Activated T-cell treated with anti-CD3 and anti-CD28 coated beads, Interleukin-2, amount 50 U/mL, for 48 hours (primary cell): ENCODE measurements at places on chromosomes 11 and 22.

DNA sequence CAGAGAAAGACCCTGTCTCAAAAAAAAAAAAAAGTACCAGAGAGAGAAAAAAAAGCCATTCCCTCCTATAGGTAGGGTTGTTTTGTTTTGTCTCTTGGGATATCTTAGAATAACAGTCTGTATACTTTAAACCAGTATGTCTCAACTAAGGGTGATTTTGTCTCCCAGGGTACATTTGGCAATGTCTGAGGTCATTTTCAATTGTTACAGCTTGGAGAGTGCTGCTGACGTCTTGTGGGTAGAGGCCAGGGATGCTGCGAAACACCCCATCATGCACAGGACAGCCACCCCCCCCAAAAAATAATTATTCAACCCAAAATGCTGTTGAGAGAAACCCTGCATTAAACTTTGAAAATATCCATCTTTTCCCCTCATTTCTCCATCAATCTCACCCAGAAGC, 56.1 kb upstream of the CRTAM start:
- no peak for DNase-seq

DNA sequence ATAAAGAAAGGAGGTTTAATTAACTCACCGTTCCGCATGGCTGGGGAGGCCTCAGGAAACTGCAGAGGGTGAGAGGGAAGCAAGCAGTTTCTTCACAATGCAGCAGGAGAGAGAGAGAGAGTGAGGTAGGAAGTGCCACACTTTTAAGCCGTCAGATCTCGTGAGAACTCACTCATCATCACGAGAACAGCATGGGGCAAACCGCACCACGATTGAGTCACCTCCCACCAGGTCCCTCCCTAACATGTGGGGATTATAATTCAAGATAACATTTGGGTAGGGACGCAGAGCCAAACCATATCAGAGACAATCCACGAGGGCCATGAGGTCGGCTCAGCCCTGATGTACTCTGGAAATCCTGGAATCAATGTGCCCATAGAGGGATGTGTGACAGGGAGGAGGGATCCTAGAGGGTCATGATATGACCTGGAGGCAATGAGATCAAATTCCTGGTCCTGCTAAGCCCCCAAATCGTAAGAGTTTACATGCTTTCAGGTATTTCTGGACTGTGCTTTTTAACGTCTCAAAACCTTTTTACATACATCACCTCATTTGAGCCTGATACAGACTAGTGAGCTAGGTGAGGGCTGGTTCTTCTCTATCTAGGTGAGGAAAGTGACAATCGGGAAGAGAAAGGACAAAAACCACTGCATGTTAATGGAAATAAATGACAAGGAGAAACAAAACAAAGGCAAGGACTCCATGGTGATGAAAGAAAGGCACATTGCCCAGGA, 19.5 kb upstream of the RASSF10 start:
- DNase-seq = no peak

DNA sequence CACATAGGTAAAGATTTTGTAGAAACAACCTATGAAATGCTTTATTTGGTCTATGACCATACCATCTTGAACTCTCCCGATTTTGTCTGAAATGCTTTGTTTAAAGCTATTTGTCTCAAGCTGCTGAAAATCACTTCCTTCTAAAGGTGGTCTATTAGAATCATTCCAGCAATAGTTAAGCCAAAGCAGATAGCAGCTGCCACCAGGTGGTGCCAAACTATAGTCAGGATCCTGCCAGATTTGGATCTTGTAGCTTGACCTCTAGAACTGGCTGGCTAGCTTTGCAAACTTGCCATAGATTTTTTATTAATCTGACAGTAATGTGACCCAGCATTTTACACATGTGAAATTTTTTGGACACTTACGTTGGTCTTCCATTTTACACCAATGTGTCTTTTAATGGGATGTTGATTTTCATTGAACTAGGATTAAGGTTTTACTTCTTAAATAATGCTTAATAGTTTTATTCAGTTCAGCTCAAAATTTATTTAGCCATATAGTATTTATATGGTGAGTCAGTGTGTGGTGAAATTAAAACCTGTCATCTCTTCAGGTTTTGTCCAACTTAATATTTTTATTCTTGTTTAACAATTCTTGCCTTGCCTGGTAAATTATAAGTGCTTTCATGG, 19.7 kb downstream of the CTR9 start:
- no peak for DNase-seq

DNA sequence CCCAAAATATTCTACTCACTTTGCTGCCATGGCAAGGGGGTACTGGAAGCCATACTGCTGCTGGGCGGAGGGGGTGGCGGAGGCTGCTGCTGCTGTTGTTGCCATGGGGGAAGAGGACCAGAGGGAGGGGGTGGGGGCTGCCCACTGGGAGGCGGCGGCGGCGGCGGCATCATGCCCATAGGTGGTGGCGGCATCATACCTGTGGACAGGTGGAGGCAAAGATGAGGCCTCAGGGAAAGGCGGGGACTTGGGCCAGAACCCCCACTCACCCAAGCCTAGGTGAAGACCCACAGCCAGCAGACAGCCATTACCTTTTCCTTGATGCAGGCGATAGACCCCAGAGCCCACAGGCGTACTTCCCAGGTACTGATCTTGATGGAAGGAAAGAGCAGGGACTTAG, 7.1 kb upstream of the PYGM start:
- DNase-seq = no peak

- no peak for DNase-seq
These were observed 60.5 kb downstream of the APIP start for GRCh38 chr11:34855754-34856095.

GRCh38 chr11:77035580-77035979, 1.4 kb downstream of the B3GNT6 start:
- no peak for DNase-seq

DNA sequence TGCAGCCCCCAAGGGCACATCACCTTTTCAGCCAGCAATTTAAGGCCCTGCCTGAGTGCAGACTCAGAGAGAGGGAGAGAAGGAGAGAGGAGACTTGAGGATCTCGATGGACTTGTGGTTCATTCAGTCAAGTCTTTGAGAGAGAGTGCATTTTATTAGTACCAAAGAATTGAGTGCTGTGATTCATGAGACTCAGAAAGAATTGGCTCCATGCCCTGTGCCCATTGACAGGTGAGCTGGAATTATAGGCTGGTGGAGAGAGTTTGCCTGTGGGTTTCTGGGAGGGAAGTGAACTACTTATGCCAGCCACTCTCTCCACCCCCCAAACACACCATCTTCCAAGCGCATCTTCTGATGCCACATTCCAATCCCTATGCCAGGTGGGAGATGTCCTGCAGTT, 236.8 kb downstream of the MN1 start:
- no peak for DNase-seq

DNA sequence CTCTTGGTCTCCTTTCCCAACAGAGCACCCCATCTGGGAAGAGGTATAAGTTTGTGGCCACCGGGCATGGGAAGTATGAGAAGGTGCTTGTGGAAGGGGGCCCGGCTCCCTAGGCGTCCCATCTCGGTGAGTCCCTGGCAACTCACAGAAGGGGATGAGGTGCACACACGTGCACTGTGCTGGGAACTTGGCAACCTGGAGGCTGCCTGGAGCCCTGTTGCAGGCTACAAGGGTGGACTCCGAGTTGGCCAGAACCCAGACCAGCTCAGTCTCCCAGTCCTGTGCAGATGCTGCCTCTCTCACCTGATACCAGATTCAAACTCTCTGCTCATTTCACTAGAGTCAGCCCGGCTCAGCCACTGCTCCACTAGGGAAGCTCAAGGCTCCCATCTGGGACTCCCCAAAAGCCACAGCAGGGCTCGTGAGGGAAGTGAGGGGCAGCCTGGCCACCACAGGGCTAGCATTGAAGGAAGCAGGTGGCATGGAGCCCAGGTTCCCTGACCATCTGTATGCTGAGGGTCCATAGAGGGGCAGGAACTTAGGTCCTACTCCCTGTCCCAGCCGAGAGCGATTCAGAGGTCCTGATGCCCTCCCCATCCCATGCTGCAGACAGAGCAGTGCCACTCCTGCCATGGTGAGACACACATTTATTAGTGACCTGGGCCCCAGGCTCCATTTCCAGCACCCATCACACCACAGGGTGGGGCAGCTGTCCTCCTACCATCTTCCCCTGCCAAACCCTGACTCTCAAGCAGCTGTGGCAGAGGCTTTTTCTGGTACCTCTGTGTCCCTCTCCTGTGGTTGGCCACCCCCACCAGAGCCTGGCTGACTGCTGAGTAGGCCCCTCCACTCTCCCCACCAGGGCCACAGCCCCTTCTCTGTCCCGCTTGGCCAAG, 4.0 kb downstream of the PRR33 start:
- peak; percentile 22 for DNase-seq

GRCh38 chr11:62856333-62856895, 17.0 kb upstream of the WDR74 start:
- no peak for DNase-seq

GRCh38 chr11:1317993-1318392, 8.6 kb upstream of the TOLLIP start:
- DNase-seq = no peak

- no peak for DNase-seq
These were observed 8.6 kb upstream of the JAML start for GRCh38 chr11:118233377-118233776.

DNA sequence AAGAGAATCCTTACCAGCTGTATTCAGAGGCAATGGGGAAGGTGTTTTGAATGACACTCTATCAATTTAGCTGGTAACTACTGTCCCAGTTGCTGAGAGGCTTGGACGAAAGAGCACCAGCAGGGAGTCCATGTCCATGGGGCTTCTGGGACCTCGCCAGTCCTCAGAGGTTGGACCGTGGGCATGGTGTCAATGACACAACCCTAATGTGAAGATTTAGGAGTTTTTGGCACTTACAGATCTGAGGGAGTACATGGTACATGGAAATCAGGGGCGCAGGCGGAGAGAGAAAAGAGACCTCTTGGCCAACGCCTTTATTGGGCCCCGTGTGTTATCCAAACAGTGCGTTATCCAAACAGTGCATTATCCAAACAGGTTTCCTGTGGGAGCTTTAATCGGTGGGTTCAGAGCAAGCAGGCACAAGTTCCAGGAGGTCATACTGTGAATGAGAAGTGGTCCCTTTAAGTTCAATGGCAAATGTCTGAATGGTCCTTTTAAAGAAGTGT, 169.1 kb upstream of the B3GAT1 start:
- no peak for DNase-seq

- no peak for DNase-seq
These were observed 323.6 kb upstream of the SYN3 start for GRCh38 chr22:33381531-33382406.

DNA sequence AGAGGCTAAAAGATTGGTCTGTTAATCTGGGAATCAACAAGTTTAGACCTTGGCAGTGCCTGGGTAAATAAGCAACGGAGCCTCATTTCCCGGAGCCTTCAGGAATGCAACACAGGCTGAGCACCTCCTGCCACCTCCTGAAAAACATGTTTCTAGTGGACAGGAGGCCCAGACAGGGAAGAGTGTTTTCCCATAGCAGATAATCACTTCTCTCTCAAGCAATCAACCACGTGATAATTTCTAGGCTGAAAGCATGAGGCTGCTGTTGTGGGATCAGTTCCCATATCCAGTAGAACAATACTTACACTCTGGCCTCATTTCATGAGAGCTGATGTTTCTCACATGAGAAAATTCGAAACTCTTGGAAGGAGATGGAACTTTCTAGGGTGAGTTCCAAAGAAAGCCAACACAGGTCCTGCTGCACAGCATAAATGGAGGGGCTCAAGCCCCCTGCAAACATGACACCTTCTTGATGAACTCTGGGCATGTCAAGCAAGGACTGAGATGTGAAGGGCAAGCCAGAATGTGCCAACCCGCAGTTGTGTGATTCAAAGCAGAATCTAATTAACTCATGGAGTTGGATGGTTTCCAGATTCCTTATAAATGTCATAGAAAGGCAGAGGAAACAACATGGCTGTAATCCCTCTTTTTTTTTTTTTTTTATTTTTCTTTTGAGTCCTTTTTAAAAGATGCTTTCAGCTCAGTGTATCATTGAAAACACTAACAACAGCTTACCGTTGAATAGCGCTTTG, 228.5 kb upstream of the SESN3 start:
- no peak for DNase-seq

GRCh38 chr11:130600139-130600538, 151.7 kb downstream of the ADAMTS15 start:
- no peak for DNase-seq

DNA sequence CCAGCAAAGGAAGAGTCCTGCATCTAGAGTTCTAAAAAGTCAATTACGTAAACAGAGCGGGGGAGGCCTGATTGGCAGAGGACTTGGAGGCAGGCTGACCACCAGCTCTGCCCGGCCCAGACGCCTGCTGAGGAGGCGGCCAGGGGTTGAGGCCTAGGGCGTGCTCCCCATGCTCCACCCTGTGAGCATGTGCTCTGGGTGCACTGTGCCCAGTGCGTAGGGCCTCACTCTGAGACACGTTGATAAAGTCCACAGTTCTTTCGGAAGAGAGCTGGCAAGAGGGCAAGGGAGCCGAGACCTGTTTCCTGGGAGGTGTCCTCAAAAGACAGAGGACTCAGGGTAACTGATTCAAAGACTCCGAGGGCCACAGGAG, 25.2 kb downstream of the GRIK4 start:
- no peak for DNase-seq

- no peak for DNase-seq
These were observed 12.7 kb downstream of the LGALS12 start for GRCh38 chr11:63518548-63518947.

DNA sequence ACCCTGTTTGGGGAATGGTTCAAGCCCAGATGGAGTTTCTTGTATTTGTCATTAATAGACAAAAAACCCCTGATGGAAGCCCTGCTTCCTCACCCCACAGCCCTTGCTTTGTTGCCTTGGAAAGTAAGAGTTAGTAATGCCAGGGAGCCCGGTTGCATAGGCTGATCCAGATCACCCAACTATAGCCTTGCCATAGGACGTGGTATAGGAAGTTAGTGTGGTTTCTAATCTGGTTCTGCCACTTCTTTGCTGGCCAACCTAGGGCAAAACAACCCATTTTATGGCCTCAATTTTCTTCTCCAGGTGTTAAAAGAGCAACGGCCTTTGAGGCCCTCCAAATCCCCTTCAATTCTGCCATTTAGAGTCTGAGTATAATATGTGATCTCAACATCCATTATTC, 97.9 kb downstream of the STIM1 start:
- no peak for DNase-seq

DNA sequence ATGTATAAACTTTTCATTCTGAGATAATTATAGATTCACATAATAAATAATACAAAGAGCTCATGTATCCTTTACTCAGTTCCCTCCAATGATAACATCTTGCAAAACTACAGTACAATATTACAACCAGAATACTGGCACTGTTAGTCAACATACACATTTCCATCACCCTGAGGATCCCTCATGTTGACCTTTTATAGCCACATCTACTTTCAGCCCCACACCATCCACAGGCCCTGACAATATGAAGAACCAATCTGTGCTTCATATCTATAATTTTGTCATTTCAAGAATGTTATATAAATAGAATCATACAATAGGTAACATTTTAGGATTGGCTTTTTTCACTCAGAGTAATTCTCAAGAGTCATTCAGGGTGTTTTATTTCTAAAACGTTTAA, 115.5 kb downstream of the MRTFA start:
- DNase-seq = no peak

GRCh38 chr11:73752216-73752867, 8.5 kb downstream of the RAB6A start:
- DNase-seq = no peak
